ENCODE measurements at places on chromosomes 3 and 15.

DNA sequence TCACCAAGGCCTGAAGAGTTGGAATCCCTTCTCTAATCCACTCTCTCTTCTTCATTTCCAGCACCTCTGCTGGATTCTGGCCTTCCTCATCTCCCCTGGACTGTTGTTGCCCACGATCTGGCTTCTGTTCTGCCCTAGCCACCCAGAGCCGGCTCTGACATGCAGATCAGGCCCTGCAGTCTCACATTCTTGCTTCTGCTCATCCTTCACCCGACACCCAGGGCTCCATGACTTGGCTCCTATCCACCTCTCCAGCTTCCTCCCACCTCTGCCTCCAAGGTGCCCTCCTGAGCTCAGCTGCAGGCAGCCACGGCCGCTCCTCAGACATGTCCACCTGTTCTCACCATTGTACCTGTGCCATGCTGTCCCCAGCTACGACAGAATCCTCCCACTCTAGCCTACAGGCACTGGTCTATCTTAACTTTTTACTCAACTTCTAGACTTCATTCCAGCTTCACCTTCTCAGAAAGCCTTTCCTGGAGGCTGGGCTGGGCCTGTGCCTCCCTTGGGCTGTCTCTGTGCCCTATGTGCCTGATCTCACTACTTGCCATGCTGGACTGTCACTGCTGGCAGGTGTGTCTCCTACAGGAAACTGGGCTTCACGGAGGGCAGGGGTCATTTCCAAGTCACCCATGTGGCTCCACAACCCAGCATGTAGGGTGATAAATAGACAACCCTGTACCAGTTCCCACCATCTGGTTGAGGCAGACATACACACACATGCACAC lies 16.0 kb upstream of the TBC1D21 start:
- DNase-seq: no peak

DNA sequence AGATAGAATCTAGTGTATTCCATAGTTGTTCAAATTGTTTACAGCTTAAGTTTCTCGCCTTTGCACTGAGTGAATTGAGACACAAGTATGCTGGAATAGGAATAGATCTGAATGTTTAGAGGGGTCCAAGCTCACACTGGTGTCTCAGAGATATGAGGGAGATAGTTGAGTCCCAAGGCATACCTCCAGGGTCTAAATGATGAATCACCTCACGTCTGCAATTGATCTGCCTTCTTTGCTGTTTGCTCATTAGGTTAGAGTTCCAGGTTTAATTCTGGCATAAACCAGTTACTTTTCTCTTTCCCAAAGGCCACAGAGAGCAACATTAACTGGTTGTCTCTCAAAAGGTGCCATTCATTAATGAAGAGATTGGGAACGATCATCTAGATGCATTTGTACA lies 106.3 kb upstream of the MME start:
- DNase-seq: no peak

GRCh38 chr3:131314318-131314717 lies 67.3 kb upstream of the NUDT16 start:
- DNase-seq: no peak

DNA sequence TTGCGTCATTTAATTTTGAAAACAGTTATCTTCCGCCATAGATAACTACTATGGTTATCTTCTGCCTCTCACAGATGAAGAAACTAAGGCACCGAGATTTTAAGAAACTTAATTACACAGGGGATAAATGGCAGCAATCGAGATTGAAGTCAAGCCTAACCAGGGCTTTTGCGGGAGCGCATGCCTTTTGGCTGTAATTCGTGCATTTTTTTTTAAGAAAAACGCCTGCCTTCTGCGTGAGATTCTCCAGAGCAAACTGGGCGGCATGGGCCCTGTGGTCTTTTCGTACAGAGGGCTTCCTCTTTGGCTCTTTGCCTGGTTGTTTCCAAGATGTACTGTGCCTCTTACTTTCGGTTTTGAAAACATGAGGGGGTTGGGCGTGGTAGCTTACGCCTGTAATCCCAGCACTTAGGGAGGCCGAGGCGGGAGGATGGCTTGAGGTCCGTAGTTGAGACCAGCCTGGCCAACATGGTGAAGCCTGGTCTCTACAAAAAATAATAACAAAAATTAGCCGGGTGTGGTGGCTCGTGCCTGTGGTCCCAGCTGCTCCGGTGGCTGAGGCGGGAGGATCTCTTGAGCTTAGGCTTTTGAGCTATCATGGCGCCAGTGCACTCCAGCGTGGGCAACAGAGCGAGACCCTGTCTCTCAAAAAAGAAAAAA lies 1.2 kb downstream of the B2M start:
- peak; percentile 59 for DNase-seq

- DNase-seq: no peak
These were observed 401.5 kb upstream of the GOLIM4 start for GRCh38 chr3:168497183-168497582.

DNA sequence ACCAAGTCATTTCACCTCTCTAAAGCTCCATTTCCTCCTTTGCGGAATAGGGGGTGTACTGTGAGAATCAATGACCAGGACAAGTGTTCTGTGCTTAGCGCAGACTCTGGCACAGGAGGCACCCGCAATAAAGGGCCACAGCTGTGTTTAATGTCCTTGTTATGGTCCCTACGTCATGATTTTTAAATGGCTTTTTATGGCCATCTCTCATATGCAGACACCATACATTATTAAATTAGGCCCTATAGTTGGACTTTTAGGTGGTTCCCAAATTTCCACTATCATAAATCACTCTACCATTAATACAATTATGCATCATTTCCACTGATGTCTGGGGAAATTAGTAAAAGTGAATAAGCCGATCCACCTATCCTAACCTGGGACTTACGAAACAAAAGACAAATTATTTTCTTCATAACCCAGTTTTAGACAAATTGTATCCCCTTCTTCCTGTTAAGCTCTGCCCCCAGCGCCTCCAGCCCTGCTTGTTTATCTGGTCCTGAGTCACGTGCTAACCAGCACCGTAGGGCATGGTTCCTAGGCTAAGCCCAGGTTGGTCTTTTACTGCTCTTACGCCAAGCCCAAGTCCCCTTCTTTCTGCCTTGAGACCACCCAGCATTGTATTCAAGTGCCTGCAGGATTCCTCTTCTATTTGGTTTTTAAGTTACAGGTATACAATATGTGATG lies 278.3 kb downstream of the SHQ1 start:
- DNase-seq: no peak

GRCh38 chr3:1609416-1609815 lies 489.2 kb upstream of the CNTN4 start:
- DNase-seq: no peak

GRCh38 chr15:45121706-45122417 lies 7.7 kb downstream of the DUOXA2 start:
- DNase-seq: no peak

GRCh38 chr3:164550857-164551256 lies 527.4 kb downstream of the SI start:
- no peak for DNase-seq

GRCh38 chr3:142211034-142211433 lies 14.4 kb downstream of the GK5 start:
- DNase-seq: no peak

DNA sequence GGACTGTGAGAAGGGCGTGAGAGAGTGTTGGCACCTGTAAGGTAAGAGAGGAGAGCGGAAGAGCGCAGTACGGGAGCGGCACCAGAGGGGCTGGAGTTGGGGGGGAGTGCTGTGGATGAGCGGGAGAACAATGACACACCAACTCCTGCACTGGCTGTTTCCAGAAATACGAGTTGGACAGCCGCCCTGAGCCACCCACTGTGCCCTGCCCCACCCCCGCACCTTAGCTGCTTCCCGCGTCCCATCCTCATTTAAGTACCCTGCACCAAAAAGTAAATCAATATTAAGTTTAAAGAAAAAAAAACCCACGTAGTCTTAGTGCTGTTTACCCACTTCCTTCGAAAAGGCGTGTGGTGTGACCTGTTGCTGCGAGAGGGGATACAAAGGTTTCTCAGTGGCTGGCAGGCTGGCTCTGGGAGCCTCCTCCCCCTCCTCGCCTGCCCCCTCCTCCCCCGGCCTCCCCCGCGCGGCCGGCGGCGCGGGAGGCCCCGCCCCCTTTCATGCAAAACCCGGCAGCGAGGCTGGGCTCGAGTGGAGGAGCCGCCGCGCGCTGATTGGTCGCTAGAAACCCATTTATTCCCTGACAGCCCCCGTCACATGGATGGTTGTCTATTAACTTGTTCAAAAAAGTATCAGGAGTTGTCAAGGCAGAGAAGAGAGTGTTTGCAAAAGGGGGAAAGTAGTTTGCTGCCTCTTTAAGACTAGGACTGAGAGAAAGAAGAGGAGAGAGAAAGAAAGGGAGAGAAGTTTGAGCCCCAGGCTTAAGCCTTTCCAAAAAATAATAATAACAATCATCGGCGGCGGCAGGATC lies at the start of gene SOX2:
Gene SOX2, plus strand, starts transcription at position 601 of the 811 bp plus-strand sequence. CDS start 436 bp downstream, outside the sequence.
- DNase-seq: peak; percentile 13

- DNase-seq: no peak
These were observed 3.3 kb downstream of the C3orf70 start for GRCh38 chr3:185149591-185149990.

- no peak for DNase-seq
These were observed 301.3 kb downstream of the ZNF385D start for GRCh38 chr3:21449738-21450137.

GRCh38 chr3:133769536-133769935 lies 23.3 kb downstream of the TF start:
- DNase-seq: no peak

DNA sequence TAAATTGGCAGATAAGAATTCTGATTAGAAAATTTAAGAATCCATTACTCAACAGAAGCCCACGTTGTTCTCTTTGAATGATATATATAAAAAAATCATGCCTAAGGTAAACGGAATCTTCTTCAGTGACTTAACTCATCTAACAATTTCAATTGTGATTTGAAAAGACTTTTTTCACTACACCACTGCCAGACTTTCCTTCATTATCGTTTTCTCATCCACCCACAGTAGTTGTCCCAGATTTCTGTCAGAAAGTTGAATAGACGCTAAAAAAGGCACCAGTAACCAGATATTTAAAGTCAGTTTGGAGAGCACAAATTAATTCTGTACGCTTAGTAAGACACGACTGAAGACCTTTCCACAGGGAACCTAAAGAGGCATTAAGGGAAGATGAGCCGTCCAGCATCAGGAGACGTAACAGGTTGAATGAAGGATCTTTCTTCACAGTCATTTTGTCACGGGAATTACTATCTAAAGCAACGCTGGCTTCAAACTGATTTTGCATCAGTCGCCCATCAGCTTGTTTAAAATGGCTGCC lies 1.3 kb downstream of the HIGD1A start:
- DNase-seq: no peak

- no peak for DNase-seq
These were observed 27.8 kb upstream of the AP4E1 start for GRCh38 chr15:50880651-50881114.

DNA sequence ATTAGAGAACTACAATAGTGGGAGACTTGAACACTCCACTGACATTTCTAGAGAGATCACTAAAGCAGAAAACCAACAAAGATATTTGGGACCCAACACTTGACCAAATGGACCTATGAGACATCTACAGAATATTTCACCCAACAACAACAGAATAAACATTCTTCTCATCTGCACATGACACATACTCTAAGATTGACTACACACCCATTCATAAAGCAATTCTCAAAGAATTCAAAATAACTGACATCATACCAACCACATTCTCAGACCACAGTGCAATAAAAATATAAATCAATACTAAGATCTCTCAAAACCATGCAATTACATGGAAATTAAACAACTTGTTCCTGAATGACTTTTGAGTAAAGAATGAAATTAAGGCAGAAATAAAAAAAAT lies 473.7 kb downstream of the LPP start:
- no peak for DNase-seq
